ENCODE measurements at places on chromosomes 16 and 17.

- DNase-seq = no peak
These were observed 3.3 kb downstream of the GALNS start for GRCh38 chr16:88853325-88853941.

DNA sequence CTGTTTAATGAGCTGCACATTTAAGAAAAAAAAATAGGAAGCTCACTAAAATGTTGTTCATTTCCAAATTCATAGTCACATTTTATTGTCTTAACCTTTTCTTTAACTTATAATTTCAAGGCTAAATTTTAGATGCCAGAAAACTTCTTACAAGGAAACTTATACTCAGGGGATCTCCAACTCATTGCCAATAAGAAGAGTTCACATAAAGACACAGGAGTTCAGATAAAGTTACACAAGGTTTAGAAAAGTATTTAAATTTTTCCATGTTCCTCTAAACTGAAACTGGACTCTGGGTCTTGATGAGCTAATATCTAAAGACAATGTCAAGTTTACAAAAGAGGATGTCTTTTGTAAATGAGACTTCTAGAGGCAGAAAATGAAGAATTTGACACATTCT is 190.7 kb upstream of the KCNJ16 start:
- DNase-seq = no peak

GRCh38 chr17:41150026-41150425 is 401 bp upstream of the KRTAP4-5 start:
- DNase-seq = no peak

- no peak for DNase-seq
These were observed 9.1 kb downstream of the ABCC12 start for GRCh38 chr16:48146710-48147109.

DNA sequence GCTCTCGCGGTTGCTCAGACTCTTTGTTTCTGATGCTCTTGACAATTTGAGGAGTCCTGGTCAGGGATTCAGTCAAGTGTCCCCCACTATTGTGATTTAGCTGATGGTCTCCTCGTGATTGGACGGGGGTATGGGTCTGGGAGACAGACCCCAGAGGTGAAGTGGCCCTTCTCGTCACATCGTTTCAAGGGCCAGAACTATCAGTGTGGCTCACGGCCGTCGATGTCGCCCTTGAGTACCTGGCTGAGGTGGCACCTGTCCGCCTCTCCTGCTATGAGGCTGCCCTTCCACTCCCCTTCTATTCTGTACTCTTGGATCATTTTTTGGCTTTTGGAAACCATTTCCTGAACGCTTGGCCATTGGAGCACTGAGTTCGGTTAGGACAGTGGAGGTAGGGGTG is 7.4 kb upstream of the MEAK7 start:
- DNase-seq = no peak

GRCh38 chr17:46796956-46797530 is 21.4 kb downstream of the WNT3 start:
- DNase-seq = no peak

- DNase-seq = no peak
These were observed 9.6 kb upstream of the BCAR1 start for GRCh38 chr16:75260851-75261589.

DNA sequence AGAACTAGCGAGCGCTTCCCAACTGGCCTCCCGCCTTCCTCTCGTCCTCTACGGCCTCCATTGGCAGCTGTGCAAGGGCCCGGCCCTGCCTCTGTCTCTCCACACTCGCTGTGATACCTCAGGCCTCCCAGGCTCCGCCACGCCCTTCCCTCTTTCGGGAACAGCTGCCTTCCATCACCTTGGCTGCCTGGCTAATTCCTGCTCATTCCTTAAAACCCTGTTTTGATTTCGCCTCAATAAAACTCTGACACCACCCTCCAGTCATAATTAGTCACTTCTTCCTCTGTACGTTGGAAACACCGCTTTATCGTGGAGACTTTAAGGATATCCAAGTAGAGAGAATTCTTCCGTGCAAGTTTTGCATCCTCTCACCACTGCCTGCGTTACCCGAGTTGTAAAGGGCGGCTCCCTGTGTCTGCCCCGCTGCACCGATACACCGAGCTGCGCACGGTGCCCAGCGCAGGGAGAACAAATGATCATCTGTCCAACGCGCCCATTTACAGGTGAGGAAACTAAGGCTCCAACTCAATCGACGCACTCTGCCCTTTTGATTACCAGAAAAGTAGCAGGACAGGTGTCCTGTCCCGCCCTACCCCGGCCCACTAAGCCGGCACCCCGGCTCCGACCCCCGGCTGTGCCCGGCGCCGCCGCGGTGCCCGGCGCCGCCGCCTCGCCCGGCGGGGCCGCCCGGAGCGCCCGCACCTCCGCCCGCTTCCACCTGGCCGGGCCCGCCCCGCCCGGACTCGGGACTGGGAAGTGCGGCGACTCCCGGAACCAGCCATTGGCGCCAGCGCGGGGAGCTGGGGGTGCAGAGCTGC is 139.7 kb downstream of the SEC14L1 start:
- DNase-seq = no peak

DNA sequence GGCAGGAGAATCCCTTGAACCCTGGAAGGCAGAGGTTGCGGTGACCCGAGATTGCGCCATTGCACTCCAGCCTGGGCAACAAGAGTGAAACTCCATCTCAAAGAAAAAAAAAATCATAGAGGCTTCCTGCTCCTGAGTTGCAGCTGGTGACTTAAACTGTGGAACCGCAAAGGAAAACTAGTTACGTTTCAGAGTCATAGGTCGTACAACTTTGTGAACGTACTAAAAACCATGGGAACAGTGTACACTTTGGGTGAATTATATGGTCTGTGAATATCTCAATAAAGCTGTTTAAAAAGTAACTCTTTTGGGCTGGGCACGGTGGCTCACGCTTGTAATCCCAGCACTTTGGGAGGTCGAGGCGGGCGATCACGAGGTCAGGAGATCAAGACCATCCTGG is 23.6 kb downstream of the SLC5A10 start:
- DNase-seq = no peak
